ENCODE measurements at places on chromosomes 7 and 10.

GRCh38 chr10:69715156-69715898 is 85.3 kb downstream of the FAM241B start:
- DNase-seq: no peak

DNA sequence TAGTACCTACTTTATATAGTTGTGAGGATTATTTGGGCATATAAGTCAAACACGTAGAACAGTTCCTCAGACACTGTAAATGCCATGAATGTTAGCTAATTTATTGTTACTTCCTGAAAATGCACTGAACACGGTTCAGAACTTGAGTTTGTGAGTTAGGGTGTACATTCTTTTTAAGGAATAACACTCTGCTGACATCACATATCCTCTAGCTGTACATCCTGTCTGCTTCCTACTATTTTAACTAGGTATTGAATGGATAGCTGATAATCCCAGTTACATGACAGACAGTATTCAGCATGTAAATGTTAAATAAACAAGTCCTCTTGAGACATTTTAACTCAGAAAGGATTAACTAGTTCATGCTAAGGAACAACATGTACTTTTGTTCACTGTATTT is 16.0 kb downstream of the SAMD8 start:
- DNase-seq: no peak

- DNase-seq: no peak
Measured at GRCh38 chr7:85021101-85021704, 165.7 kb downstream of the SEMA3D start.

- DNase-seq: no peak
Measured at GRCh38 chr10:109886037-109886780, 37.1 kb downstream of the XPNPEP1 start.

- DNase-seq: no peak
Measured at GRCh38 chr7:156386097-156386496, 254.5 kb upstream of the RNF32 start.

- DNase-seq: no peak
Measured at GRCh38 chr7:31476073-31476745, 37.7 kb upstream of the ITPRID1 start.

GRCh38 chr10:21020545-21020944 is 123.4 kb upstream of the NEBL start:
- DNase-seq: no peak

DNA sequence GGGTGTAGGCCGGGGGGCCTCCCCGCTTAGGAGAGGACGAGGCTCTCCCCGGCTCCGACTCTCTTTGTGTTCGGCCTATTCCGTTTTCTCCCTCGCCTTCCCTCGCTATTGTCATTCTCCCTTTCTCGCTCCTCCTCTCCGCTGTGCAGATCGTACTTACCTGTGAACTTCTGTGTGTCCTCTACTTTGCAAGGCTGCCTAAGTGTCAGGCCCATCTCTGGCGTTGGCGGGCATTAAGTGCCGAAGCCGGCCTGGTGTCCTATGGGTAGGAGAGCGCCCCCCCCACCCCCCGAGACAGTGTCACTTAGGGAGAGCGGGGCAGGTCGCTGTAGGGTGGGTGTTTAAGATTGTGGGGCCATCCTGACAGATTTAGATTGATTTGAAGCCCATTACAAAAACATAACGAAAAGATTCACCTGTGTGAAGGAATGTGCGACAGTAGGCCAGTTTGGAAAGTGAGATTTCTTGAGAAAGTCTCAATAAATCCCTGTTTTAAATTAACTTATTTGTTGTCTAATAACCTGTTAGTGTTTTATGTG is 579 bp downstream of the RBM33 start:
- peak; percentile 17 for DNase-seq

- no peak for DNase-seq
Measured at GRCh38 chr10:90319188-90319914, 538.5 kb downstream of the HTR7 start.

- DNase-seq: no peak
Measured at GRCh38 chr7:10677211-10677610, 296.5 kb upstream of the PHF14 start.

GRCh38 chr7:74202841-74203556 is 6.8 kb upstream of the LAT2 start:
- DNase-seq: no peak

GRCh38 chr7:81206667-81207360 is 288.0 kb upstream of the SEMA3C start:
- DNase-seq: no peak
